Hepatocyte (in vitro differentiated cells): ENCODE measurements at places on chromosomes 7 and 10. TPM values are rescaled to one million over a fixed set of nuclear protein-coding genes. Genes with fewer than 3 reads are reported as not detected.

Gene ATXN7L1
- total RNA-seq = 8.5 and 9.3 TPM in 2 replicates

DNA sequence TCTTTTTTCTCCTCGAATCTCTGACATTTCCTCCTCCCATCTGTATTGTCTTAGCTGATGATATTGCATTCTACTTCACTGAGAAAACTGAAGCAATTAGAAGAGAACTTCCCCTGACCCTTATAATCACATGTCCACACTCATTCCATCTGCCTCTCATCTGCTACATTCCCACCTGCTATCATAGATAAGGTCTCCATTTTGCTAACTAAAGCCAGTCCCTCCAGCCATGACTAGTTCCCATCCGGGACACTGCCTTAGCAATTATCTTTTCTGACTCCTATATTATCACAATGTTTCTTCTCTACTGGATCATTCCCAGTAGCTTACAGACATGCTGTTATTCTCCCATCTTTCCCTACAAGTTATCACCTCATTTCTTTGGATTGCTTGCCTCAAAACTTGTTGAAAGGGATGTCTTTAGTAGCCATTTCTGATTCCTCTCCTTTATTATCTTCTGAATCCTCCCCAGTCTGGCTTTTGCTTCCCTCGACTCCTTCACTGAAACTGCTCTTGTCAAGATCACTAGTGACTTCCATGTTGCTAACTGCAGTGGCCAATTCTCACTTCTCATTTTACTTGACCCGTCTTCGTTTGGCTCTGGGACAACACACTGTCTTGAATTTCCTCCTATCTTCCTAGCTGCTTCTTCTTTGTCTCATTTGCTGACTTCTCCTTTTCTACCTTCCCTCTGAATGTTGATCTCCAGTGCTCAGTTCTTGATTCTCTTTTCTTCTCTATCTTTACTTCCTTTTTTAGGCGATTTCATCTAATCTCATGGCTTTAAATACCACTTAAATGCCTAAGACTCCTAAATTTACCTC lies 35.9 kb downstream of the FZD1 start:
- no peak for DNase-seq

GRCh38 chr7:10257438-10257837 lies 716.2 kb upstream of the PHF14 start:
- no peak for DNase-seq

GRCh38 chr10:93138113-93138870 lies 64.6 kb downstream of the CYP26A1 start:
- no peak for DNase-seq

DNA sequence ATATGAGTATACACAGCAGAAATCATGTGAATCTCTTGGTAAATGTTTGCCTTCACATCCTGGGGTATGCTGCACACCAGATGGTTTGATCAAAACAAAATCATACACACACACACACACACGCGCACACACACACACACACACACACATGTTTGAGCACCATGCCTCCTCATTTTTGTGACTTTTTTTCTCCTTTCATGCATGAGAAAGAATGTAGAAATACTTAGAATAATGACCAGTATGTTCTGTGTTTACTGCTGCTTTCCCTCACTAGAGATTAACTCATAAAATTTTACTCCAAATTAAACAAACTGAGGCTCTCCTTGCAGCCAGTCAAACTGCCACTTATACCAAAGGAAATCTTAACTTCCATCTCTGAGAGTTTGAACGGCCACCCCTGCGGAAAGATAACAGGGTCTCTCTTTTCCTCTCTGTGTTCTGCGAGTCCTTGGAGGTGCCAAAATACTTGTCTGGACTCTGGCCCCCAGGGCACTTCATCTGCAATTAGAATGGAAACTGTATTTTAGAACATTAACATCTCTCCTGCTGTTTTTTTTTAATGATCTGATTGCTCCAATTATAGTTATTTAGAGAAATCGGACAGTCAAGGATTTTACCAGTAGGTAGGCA lies 320.8 kb upstream of the NFE2L3 start:
- DNase-seq = no peak

- DNase-seq = no peak
Measured at GRCh38 chr7:48168159-48168558, 3.1 kb upstream of the ABCA13 start.

DNA sequence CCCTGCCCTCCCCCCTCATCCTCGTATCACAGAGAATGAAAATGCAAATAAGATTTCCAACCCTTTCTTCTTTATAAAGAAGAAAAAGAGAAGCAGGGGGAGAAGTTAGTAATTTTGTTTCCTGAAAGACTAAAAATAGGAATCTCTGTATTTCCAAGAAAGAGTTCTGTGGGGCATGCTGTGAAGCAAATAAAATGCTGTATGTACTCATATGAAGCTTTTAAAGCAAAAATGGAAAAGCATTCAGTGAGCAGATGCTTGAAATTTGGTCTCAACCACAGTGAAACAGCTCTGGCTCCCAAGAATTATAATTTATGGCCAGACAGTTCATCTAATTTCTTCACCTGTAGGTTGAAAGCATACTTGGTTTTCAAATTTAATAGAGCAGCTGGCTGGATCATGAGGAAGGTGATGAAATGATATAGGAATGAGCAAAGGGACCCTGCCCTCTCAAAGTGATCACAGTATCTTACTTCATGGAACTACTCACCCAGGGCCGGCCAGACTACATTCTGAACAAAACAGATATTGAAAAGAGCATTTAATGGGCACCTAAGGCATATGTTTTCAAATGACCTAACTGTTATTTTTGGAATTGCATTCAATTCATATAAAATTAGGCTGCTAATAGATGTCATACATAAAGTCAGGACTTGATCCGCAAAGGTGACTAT lies 31.4 kb downstream of the SVIL start:
- no peak for DNase-seq

DNA sequence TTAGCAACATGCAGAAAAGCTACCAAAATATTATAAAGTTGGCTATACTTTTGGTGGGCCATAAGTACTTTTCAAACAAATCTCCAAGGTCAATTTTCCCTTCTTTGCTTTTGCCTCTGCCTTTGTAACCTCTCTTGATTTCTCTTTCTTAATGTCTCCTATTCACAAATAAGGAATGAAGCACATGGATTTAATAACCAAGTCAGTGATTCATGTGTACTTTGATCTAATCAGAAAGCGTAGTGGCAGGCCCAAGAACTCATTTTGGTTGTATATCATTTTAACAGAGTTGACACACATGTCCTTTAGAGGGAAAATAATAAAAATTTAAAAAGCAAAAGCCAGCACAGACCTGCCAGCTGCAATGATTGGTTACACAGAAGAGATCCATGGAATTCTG lies 93.7 kb downstream of the FZD1 start:
- no peak for DNase-seq

DNA sequence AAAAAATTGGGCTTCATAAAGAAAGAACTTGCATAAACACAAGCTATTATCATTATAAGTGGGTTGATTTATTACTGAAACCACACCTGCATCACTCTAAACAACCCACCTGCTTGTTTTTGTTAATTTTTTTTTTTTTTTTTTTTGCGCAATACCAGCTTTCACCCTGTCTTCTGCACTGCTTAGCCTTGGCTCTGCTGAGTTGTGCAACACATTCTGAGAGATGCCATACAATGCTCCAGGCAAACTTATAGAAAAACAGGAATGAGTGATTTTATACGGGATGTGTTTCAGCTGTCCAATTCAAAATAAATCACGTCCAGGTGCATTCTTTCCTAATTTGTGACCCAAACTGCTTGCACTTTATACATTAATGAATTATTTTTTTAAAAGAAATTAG lies 923.6 kb downstream of the GATA3 start:
- DNase-seq = no peak

DNA sequence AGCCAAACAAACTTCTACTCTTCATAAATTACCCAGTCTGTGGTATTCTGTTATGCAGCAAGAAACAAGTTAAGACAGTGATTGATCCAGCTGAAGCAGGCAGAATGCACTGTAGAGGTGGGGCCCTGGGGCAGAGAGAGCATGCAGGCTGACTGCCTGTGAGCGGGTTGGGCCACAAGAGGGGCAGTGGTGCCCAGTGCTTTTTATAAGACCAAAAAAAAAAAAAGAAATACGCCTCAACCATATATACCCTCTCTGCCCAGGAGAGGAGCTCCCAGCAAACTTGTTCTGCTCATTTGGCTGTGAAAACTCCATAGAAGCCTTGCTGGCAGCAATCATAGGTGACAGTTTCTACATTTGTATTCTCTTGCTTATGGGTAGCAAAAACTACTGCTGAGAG lies 104.7 kb downstream of the SORBS1 start:
- DNase-seq = peak; percentile 18

DNA sequence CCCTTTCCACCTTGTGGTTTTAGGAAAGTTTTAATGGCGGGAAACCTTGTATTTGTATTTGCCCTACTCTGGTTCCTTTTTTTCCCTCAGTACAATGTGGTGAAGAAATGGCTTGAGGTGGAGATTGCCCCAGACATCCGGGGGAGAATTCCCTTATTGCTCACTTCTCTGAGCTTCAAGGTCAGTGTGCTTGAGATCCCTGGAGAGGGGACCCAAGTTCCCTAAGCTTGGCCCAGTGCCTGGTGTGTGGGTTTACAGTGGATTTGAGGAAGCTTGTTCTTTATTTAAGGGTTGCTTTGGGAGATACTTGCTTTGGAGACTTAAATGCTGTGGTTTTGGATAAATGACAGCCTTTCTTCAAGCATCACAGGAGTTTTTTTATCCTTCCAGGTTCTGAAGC lies 18.3 kb downstream of the CALHM2 start:
- no peak for DNase-seq

Gene NME8
- not detected in 2 replicates for total RNA-seq

DNA sequence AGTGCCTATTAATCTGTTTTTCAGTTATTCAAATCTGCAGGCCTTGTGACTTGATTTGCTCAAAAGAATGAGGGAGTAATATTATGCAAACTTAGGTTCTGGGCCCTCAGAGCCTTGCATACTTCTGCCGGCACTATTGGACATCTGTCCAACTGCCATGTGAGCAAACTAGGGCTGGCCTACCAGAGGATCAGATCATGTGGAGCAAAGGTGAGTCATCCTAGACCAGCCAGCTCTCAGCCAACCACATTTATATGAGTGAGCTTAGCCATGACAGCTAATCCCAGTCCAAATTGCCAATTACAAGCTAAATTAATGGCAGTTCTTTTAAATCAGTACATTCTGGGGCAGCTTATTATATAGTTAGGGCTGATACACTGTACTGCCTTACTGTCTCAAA lies 69.6 kb downstream of the SDHAF3 start:
- DNase-seq = no peak

GRCh38 chr7:133863362-133864061 lies 263.6 kb upstream of the LRGUK start:
- DNase-seq = peak; percentile 16

DNA sequence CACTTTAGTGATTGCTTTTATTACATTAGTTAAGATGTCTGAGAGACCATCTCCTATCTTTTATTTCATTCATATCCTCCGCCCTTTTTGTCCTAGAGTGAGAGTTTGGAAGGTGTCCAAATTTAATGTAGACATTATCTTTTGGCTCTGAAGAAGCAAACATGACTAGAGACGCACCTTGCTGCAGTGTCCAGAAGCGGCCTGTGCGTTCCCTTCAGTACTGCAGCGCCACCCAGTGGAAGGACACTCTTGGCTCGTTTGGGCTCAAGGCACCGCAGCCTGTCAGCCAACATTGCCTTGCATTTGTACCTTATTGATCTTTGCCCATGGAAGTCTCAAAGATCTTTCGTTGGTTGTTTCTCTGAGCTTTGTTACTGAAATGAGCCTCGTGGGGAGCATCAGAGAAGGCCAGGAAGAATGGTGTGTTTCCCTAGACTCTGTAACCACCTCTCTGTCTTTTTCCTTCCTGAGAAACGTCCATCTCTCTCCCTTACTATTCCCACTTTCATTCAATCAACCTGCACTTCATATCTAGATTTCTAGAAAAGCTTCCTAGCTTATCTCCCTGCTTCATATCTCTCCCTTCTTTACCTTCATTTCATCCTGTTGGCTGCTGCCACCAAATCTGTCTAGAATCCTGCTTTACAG lies 10.4 kb upstream of the CLCN1 start:
- DNase-seq = peak; percentile 75

Gene FOXP2
- 14.7 and 21.1 TPM in 2 replicates for total RNA-seq

Gene LBX1
- total RNA-seq = not detected in 2 replicates

DNA sequence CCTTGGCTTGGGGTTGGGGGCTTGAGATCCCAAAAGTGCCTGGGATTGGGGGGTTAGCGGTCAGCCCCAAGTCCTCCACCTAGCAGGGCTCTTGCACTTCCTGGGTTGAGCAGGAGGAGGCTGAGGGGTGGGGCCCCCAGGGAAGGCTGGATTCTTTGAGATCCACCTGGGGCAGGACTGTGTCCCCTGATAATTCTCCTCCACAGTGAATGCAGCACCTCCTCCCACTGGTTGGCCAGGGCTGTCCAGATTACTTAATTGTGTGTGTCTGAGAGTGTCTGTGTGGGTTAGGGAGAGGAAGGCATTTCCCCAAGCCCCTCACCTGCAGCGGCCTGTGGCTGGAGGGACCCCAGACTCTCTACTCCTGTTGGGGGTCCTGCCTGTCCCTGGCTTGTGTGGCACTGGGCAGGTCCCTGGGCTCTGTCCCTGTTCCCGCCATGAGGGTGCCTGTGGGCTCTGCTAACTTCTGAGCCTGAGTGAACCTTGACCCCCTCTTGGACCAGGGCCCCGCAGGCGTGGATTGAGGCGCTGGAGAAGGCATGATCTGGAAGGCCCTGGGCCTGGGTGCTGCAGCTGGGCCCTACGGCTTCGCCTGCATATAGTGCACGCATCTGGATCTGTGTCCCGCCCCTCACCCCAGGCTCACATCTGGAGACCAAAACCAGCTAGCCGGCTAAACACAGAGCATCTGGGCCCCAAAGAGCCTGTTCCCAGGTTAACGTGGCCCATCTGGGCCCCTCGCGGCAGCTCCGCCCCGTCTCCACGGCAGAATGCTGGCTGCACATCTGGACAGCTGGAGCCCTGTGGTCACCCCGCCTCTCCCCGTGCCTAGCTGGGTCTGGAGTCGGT lies 10.4 kb downstream of the TMEM270 start:
- no peak for DNase-seq

DNA sequence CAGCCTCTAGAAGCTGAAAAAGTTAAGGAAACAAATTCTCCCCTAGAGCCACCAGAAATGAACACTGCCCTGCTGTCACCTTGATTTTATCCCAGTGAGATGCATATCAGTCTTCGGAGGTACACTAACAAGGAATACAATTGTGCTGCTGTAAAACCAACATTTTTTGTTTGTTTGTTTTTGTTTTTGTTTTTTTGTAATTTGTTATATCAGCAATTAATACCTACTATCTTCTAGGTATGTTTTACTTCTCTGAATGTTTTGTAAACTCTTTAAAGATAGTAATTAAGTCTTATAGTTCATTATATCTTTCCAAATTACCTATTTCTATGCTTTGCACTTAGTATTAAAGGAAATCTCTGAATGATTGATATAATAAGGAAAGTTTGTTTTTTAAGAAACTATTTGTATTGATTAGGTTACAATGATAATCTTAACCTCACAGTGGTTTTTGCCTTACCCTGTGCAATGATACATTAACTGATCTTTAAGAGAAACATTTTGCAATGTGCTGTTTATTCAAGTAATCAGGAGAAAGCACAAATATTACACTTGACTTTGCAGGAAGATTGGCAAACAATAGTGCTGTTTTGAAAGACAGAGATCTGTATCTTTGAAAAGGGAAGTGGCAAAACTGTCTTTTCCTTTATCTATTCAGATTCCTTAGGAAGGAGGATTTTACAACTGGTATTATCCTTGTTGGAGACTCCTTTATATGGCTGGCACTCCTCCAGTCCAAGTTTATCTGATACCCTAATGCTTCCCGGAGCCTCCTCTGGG lies 11.3 kb upstream of the HGF start:
- DNase-seq = no peak

- peak; percentile 73 for DNase-seq
Measured at GRCh38 chr7:158740013-158740656, 35.5 kb upstream of the NCAPG2 start.

Gene BICC1
- 16.4 and 20.4 TPM in 2 replicates for total RNA-seq

Gene VWDE
- 0.68 and 2.1 TPM in 2 replicates for total RNA-seq

GRCh38 chr10:57579926-57580325 lies 687.8 kb downstream of the IPMK start:
- peak; percentile 63 for DNase-seq
